ENCODE measurements at places on chromosomes 4 and X.

GRCh38 chrX:106802063-106802387, 448 bp upstream of the TBC1D8B start:
- H3K27me3 ChIP-seq: no peaks in the 10 kb centered on the region
- no peak for DNase-seq
- H3K4me3 ChIP-seq: peak overlapping the region; percentile 56
- peak overlapping the region; percentile 42 for H3K27ac ChIP-seq
- no peaks in the 10 kb centered on the region for H3K36me3 ChIP-seq

DNA sequence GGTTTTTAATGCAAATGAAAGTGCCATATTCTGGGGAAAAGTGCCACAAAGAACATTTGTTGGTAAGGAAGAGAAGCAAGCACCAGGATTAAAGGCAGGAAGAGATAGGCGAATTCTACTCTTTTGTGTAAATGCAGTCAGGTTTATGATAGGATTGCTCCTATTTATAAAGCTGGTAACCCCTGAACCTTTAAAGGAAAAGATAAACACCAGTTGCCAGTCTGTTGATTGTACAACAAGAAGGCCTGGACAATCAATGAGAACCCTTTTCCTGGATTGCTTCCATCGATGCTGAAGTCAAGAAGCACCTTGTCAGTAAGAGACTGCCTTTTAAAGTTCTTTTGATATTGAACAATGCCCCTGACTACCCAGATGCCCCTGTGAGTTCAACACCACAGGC, 158.1 kb upstream of the NRK start:
- H3K27me3 ChIP-seq: no peaks in the 10 kb centered on the region
- H3K4me3 ChIP-seq: no peak overlapping the region
- no peaks in the 10 kb centered on the region for H3K36me3 ChIP-seq
- H3K27ac ChIP-seq: no peak overlapping the region
- no peak for DNase-seq
- H3K4me1 ChIP-seq: no peaks in the 10 kb centered on the region

DNA sequence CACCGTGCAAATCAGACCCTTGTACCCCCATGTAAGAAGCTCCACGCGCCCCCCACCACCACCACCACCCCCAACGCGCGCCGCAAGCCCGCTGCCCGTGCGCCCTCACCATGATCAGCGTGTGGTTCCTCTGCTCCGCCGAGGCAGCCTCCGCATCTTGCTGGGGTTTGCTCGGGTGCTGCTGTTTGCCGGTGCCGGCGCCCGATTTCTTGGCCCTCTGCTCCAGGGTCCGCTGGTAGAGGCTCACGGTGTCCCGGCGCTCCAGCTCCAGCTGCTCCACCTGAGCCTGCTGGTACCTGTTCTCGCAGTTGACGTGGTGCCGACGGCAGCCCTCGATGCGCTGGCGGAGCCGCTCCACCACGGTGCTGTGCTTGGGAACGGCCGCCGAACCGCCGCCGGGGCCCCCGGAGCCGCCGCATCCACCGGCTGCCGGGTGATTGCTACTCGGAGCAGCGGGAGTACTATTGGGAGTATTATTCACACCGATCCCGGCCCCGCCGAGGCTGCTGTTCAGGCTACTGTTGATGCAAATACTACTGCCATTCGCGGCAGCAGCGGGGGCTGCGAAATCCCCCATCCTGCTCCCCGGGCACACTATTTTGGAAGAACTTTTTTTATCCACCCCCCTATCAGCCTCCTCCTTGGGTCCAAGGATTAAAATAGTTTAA, 1.1 kb downstream of the MAML3 start:
- DNase-seq: no peak
- no peaks in the 10 kb centered on the region for H3K36me3 ChIP-seq
- H3K27me3 ChIP-seq: no peaks in the 10 kb centered on the region
- H3K4me1 ChIP-seq: peaks cover 15% of the 10 kb centered on the region

DNA sequence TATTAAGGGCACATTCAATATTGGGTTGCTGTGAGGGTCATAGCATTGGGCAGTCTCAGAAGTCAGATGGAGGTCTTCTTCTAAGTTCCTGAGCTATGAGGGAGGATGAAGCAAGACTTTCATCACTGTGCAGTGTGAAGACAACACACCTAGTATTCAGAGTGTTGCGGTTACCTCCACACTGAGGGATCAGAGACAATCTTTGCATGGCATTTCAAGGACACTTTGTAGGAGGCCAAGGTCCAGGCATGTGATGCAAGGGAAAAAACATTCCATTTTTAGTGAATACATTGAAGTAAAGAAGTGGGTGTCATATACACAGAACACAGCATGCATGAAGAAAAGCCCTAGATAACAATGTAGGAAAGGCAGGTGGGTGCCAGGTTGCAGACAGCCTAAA, 481.2 kb upstream of the DIPK2B start:
- H3K4me1 ChIP-seq: no peaks in the 10 kb centered on the region
- H3K27me3 ChIP-seq: no peaks in the 10 kb centered on the region

DNA sequence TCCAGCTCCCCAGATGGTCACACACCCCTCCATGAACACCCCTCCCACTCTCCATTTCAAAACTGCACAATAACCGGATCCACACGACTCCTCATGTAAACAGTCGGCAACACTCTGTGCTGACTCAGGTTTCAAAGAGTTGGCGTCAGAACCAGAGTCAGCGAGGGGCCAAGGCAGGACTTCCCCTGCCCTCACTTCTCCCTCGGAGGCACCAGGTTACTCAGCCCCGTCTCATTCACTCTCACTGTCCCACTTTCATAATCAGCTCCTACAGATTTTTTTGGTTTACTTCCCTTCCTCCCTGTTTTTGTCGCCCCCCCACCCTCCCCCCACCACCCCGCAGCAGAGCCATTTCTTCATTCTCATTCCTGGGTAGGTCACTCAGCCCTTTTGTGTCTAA, 2.7 kb upstream of the TIMP1 start:
- H3K4me1 ChIP-seq: peaks cover 10% of the 10 kb centered on the region
- no peak overlapping the region for H3K27ac ChIP-seq
- H3K27me3 ChIP-seq: no peaks in the 10 kb centered on the region
- H3K36me3 ChIP-seq: no peaks in the 10 kb centered on the region
- H3K4me3 ChIP-seq: no peak overlapping the region
- DNase-seq: no peak

GRCh38 chr4:108850219-108850649, 87.4 kb upstream of the ETNPPL start:
- no peak for DNase-seq
- H3K27me3 ChIP-seq: no peaks in the 10 kb centered on the region
- no peaks in the 10 kb centered on the region for H3K36me3 ChIP-seq
- no peak overlapping the region for H3K4me3 ChIP-seq

DNA sequence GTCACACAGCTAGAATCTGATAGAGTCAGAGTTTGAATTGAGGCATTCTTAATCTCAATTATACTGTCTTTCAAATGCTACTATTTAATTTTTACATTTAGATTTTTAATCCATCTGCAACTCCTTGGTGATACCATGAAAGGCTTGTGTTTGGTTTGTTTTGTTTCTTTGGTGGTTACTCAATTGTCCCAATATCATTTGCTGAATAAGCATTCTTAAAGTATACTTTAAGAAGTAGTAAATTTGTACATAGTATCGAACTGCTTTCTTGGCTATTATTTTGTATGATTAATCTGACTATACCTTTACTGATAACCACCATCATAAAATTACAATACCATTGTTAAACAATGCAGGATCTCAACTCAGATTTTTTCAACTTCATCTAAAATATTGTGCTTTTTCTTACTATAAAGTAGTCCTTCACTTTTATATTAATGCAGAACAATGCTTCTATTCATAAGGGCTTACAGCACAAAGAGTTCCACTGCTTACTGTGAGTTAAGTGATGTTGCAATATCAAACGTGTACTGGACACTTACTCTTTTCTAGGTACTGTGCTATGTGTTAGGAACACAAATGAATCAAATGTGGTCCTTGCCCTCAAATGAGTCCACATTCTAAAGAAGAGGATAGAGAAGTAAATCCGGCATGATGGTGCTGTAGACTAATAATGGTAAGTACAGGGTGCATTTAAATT, 111.2 kb upstream of the GRIA3 start:
- H3K27me3 ChIP-seq: no peaks in the 10 kb centered on the region
- no peaks in the 10 kb centered on the region for H3K36me3 ChIP-seq
- DNase-seq: no peak

- H3K4me1 ChIP-seq: peaks cover 9% of the 10 kb centered on the region
- H3K27ac ChIP-seq: no peak overlapping the region
- H3K4me3 ChIP-seq: no peak overlapping the region
- H3K36me3 ChIP-seq: no peaks in the 10 kb centered on the region
- H3K27me3 ChIP-seq: no peaks in the 10 kb centered on the region
Observed at GRCh38 chrX:2715066-2715600, 24.0 kb downstream of the CD99 start.

DNA sequence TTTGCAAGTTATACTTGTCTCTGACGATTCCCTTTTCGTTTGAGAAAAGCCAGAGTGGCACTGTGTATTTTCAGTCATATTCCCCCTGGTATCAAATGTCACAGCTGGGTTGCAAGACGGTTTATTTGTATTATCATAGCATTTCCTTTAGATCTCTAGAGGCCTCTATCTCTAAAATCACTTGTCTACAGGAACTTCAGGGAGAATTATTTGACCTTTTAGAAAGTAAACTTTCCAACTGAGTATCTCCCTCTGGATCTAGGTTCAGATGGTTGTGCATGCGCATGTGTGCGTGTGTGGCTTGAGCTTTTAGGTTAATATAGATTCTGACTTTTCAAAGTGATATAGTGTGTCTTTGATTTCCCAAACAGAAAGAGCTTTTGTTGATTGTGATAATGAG, 15.1 kb upstream of the TAB3 start:
- no peak for DNase-seq
- no peak overlapping the region for H3K27ac ChIP-seq
- H3K27me3 ChIP-seq: no peaks in the 10 kb centered on the region
- no peaks in the 10 kb centered on the region for H3K36me3 ChIP-seq

DNA sequence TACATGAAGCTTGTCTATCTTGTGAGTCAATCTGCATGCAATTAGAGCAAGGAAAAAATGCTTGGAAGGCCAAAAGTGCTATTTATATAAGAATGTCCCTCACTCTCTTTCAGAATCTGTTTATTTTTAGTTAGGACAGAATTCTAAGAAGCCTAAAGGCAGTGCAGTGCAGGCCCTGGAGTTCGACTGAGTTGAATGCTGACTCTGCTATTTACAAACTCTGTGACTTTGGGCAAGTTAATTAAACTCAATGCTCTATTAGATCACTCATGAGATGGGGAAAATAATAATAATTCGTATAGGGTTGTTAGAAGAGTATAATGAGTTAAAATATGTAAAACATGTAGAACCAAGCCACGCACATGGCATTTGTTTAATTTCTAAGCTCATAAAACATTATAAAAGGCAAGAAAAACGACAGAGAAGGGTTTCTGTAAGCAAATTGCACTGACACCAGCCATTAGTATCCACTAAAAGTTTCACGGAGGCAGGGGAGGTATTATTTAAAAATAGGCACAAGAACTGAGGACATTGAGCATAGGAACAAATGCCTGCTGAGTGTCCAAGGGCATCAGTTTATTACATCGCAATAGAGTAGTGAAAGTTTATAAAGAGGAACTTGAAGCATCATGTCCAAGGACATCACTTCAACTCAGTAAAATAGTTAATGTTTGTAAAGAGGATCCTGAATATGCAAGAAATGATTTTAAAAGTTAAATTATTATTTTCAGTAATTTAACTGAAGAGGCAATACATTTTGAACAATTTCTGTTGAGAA, 115.0 kb upstream of the INPP4B start:
- no peak for DNase-seq
- peaks cover 14% of the 10 kb centered on the region for H3K4me1 ChIP-seq
- no peak overlapping the region for H3K4me3 ChIP-seq
- H3K27me3 ChIP-seq: no peaks in the 10 kb centered on the region

DNA sequence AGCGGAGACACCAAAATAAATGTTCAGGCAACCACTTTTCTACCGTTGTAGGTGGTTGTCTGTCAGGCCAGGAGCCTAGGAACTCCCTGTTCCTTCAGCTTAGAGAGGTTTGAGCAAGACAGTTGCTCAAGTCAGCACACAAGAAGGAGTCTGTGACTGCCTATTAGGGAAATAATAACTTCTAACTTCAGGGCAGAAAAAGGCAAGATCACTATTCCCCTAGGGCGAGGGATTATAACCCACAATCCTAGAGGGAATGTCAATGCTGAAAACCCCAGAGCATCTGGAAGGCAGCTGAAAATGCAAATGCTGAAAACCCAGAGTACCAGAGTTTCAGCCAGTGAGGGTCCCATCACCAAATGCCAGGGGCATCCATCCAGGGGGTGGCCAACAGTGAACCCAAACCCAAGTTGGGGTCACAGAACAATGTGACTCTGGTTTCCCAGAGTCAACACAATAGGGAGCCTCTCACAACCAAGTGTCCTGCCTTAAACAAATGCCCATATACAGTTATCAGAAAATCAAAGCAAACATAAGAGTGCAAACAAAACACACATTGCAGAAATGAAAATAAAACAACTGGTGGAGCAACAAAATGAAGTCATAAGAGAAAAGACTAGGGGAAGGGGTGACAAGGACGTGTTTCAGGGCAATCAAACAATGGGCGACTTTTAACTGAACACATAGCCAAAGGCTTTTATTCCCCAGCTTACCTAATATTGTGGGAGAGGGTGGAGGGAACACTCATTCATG, 27.6 kb downstream of the MORF4L2 start:
- DNase-seq: no peak
- H3K27ac ChIP-seq: no peak overlapping the region
- no peaks in the 10 kb centered on the region for H3K36me3 ChIP-seq

- H3K27me3 ChIP-seq: no peaks in the 10 kb centered on the region
- H3K27ac ChIP-seq: no peak overlapping the region
- H3K4me1 ChIP-seq: no peaks in the 10 kb centered on the region
- H3K36me3 ChIP-seq: no peaks in the 10 kb centered on the region
Observed at GRCh38 chrX:136259543-136259942, 8.3 kb upstream of the MAP7D3 start.

DNA sequence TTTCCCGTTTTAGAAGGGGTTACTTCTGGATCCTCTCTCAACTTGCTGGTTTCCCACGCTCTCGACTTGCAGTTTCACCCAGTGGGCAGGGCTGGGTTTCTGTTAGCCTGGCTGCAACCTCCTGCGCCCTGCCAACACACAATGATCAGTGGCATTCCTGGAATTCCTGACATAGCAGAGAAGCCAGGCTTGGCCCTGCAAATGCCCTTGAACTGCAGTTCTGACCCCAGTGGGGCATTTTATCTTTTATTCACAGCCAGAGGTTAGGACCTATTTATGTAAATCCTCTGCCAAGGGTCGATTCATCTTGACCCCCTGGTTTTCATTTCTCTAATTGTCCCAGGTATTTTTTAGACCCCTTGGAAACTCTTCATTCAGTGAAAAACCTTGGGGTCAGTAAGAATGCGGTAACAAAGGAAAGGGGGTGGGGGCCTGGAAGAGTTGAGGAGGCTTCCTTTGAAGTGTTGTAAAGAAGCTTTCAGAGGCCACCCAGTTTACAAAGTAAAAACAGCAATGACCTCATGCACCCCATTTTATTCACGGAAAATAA, 217.6 kb downstream of the ZNF674 start:
- no peak overlapping the region for H3K4me3 ChIP-seq
- no peak overlapping the region for H3K27ac ChIP-seq
- H3K4me1 ChIP-seq: no peaks in the 10 kb centered on the region
- no peaks in the 10 kb centered on the region for H3K27me3 ChIP-seq
- H3K36me3 ChIP-seq: no peaks in the 10 kb centered on the region
- no peak for DNase-seq

- no peaks in the 10 kb centered on the region for H3K4me1 ChIP-seq
- H3K36me3 ChIP-seq: no peaks in the 10 kb centered on the region
- no peaks in the 10 kb centered on the region for H3K27me3 ChIP-seq
- H3K4me3 ChIP-seq: no peak overlapping the region
Observed at GRCh38 chr4:37882665-37883296, 8.1 kb upstream of the TBC1D1 start.
